ENCODE measurements at places on chromosomes 7 and 10.

- DNase-seq = no peak
Measured at GRCh38 chr7:157996359-157997079, 591.1 kb downstream of the PTPRN2 start.

- no peak for DNase-seq
Measured at GRCh38 chr10:124677749-124678556, 66.2 kb downstream of the FAM53B start.

DNA sequence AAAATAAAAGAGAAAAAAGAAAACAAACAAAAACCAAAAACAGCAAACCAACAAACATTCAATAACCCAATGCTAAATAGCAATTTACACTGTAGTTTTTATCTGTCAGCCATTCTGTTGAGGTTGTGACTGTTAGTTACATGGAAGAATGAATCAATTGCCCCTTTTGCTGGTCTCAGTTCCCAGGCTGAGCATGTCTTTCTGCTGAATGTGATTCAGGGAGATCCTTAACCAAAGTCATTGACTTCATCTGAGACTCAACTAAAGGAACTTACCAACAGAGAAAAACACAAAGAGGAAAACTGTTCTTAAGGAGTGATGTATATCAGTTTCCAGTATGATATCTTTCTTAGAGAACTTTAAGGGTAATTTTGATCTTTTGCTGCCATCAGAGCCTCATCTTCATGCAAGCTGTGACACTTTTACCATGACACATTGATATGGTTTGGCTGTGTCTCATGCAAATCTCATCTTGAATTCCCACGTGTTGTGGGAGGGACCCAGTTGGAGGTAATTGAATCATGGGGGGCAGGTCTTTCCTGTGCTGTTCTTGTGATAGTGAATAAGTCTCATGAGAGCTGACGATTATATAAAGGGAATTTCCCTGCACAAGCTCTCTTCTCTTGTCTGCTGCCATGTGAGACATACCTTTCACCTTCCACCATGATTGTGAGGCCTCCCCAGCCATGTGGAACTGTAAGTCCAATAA is 469.8 kb downstream of the KIF20B start:
- DNase-seq = no peak

DNA sequence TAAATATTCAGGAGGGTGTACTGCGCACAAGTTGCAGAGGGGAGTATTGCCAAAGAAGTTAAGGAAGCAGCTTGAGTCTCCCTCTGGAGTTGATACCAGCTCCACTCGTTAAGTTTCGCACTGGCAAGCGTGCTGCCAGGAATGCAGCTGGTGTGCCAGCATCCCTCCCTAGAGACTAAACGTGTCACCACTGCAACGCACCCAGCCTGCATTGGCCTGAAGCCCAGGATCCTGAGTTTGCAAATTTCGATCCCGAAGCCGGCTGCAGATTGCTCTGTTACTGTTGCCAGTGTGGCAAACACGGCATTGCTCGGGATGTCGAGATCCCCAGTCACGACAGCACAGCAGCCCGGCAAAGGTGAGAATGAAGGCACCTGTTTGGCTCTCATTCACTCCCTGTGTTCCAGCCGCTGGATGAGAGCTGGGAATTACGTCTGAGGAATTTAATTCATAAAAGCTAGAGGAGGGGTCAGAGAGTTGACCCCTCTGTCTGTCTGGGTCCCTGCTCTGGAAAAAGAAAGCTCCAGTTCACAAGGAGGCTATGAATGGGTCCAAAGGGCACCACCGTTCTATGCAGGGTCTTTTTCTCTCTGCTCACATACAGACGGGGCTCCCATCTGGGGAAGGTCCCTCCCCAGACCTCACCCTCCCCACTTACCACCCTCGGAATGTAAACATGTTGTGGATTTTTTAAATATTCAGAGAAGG is 61.0 kb downstream of the NRP1 start:
- no peak for DNase-seq

DNA sequence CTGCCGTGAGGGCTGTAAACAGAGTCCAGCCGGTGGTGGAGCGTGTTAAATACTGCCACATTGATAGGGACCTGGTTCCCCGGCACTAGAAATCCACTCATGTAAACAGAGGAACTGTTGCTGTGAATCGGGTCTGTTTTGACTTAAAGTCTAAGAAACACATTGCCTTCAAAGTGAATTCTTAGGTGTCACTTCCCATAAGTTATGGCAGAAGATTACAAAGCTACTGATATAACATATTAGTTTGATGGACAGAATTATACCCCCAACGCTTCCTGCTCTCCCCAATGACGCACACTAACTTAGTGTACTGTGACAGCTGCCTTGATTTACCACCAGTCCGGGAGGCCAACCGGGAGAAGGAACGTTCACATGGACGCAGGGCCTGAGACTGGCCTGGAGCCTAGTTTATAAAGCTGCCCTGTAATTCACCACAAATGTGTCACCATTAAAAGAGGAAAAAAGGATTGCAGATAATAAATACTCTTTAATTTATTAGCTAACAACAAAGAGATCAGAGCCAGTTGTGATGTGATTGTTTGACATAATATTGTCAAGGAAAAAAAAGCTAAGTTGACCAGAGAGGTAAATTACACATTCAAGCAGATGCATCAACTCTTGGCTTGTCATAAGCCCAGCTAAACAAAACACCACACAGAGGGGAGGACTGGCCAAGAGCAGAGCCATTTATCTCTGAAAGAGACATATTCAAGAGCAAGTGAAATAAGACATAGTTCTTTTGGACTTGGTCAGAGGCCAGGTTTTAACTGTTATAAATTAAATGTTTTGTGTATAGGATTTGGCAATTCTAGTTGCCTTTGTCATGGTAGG is 820.6 kb downstream of the LRMDA start:
- no peak for DNase-seq

DNA sequence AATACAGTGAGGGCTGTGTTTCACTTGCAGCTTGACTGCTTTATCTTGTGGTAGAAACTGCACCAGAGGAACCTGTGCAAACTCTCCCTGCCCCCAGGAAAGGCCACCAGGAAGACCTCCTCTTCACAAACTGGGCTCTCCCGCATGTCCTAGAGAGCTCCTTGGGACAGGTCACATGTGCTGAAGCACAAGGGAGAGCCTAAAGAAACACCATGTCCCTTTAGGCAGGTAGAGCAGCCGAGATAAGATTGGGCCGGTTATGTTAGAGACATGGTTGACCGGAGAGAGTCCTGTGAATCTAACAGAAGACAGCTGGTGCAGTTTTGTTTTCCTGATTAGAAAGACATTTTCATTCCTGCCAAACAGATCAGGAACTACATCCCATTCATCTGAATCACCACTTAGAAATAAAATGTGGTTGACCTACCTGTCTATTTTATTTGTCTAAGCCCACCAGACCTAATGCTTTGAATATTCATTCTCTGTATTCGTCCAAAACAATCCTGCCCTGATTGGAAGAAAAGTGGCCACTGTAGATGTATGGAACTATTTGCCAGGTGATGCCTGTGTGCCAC is 224.1 kb downstream of the GLI3 start:
- DNase-seq = no peak

DNA sequence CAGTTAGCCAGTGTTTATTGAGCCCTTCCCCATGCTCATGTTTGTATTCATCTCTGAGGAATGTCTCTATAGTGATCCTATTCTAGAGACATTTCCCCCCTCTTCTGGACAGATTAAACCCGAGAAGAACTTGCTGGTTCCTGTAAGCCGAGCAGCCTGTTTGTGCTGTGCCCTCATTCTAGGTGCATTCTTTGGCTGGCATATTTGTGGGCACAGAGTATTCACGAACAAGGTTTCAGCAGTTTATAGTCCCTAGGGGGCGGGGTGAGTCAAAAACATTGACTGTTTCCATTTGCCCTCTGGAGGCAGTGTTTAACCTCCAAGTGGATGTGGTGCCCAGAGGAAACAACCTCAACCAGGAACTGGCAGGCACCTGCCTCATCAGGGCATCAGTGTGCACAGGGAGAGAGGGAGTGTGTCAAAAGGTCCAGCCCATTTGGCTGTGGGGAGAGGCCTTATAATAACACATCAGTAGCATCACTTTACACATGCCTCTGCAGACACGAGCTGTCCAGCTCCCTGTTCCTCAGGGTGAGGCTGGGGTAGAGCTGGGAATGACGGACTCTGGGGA is 273.3 kb upstream of the LRGUK start:
- peak; percentile 69 for DNase-seq

GRCh38 chr7:17207220-17207619 is 91.2 kb upstream of the AHR start:
- DNase-seq = no peak

DNA sequence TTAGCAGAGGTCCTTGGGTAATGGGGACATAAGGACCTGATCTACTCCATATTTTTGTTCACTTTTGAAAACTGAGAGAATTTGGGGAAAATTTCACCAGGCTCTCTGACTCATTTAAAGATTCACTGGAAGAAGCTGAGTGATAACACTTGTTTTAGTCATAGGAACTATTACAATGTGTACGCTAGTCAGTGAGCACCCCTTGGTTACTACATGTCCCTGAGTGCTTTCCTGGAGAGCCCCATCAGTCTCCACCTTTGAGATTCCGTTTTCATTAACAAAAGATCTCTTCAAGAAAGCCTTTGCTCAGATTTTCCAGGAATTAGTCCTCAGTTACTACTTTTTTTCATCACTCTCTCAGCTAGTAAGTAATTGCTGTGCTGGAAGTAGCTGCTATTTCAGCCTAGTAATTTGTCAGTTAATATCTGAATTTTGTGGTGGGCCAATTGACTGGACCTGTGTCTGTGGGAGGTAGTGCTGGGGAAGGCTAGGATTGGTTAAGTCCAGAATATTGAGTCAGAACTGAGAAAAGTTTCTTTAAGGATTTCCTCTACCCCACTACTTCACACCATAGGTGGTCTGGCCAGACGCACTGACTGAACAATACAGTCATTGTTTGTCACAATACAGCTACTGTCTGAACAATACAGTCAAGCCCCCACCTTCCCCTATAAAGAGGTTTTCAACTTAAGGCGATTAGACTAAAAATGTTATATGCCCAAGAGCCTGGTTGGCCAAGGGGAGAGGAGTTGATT is 235.0 kb downstream of the CCDC7 start:
- DNase-seq = no peak

- DNase-seq = no peak
Measured at GRCh38 chr10:88473989-88474883, 108.9 kb downstream of the RNLS start.

- peak; percentile 86 for DNase-seq
Measured at GRCh38 chr7:158581440-158582088, 6.1 kb downstream of the PTPRN2 start.

GRCh38 chr10:86087716-86088115 is 278.9 kb downstream of the GRID1 start:
- DNase-seq = no peak

DNA sequence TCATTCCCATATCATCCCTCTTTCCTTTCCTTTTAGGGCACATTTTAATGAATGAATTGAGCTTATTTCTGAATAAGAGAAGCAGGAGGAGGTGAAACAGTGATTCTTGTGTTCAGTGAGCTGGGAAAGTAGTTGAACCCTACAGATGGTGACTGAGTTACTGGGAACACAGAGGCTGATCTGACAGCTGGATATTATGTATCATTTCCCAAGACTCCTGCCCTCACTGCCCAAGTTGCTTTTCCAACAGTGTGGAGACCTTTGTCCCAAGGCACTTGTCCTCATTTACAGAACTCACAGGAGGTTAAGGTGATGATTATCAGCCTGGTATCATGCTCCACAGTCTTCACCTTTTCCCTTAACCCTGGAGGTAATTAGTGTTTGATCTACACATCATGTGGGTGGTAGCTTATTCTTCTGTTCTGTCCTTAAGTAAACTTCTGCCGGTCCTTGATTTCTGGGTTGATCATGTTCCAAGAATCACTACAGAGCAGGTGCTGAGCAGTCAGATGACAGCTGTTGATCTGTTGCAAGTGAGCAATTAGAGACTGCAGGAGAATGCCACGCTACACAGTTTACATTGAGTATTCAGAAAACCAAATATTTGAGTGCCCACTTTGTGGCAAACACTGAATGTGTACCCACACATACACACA is 2.6 kb downstream of the PRLHR start:
- DNase-seq = peak; percentile 57

GRCh38 chr10:95457319-95457886 is 103.8 kb downstream of the SORBS1 start:
- no peak for DNase-seq

DNA sequence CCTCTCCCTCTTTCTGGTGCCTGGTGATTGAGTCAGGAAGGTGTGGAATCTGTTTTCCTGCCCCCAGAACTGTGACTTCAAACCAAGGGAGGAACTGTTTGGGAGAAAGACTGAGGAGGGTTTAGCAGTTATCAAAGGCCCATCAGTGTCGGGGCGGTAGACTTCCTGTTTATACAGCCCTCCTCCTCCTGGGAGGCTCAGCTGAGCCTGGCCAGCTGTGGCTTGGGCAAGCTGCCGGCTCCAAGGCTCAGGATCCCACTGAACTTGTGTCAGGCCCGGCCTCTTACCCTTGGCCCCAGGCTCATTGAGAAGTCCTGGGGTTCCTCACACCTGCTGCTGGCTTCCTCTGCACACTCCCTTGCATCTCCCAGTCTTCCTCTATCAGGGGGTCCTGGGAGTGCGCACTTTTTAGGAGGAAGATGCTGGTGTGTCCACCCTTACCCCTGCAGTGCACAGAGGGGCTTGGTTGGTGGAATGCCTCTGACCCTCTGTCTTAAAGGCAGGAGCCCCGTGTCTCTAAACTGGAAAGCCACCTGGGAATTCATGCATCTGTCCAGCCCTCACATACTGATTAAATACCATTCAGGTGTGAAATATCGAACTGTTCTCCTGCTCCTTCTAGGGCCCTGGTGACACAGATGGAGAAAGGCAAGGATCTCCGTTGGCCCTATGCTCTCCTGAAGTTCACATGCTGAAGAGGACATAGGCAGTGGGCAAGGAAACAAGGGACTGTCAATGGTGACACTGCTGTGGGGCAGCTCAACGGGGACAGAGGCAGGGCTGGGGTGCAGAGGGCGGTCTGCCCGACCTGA is 32.4 kb downstream of the CXCL12 start:
- DNase-seq = no peak

DNA sequence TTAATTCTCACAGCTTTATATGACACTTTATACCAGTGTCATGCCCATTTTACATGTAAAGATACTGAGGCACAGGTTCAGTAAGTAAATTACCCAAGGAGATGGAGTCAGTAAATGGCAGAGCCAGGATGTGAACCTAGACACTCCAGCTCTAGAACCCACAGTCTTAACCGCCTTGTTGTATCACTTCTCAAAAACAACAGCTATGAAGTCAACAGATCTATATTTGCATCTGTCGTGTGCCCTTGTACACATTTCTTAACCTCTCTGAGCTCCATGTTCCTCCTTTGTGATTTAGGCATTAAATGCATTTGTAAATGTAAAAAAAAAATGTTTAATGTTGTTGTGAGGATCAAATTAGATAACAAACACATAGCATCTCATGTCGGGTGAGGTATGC is 716.2 kb downstream of the SUGCT start:
- DNase-seq = no peak

- DNase-seq = no peak
Measured at GRCh38 chr7:33893377-33893776, 12.0 kb upstream of the BMPER start.

- DNase-seq = no peak
Measured at GRCh38 chr7:92848441-92848840, 12.1 kb upstream of the CDK6 start.

- DNase-seq = no peak
Measured at GRCh38 chr7:73717991-73718405, 1.5 kb downstream of the STX1A start.

Measured in NCI-H187 (cell line).